ENCODE measurements at places on chromosomes 16 and 17.

GRCh38 chr17:77370586-77370985, 229.8 kb downstream of the SEC14L1 start:
- no peak for DNase-seq

- DNase-seq = no peak
Measured at GRCh38 chr16:79480056-79480455, 120.5 kb downstream of the MAF start.

GRCh38 chr16:79909571-79909970, 309.0 kb upstream of the MAF start:
- no peak for DNase-seq

- no peak for DNase-seq
Measured at GRCh38 chr17:54781389-54781788, 119.3 kb upstream of the TOM1L1 start.

DNA sequence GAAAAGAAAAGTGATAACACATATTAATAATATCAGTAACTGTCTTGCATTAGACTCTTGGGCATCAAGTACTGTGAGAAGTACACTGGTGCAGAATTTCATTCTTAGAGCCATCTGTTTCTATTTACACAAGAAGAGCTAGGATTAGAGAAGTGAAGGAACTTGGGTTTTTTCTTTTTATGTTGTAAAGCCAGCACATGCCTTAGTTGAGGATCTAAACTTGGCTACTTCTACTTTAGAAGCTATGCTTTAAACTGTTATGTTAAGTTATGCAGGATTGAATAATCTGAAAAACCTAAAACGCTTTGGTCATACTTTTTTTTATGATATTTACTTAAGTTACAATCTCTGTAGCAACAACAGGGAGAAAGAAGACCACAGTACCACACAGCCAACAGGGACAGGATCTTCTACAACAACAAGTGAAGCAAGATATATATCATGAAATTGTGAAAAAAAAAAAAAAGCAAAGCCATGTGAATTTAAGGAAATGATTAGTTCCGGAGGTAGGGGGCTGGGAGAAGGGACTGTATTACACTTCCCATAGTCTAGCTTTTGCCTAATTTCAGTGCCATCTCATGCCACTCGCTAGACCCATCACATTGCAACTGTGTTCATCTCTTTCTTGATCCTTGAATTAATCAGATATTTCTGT, 305.1 kb upstream of the GOT2 start:
- DNase-seq = peak; percentile 15

DNA sequence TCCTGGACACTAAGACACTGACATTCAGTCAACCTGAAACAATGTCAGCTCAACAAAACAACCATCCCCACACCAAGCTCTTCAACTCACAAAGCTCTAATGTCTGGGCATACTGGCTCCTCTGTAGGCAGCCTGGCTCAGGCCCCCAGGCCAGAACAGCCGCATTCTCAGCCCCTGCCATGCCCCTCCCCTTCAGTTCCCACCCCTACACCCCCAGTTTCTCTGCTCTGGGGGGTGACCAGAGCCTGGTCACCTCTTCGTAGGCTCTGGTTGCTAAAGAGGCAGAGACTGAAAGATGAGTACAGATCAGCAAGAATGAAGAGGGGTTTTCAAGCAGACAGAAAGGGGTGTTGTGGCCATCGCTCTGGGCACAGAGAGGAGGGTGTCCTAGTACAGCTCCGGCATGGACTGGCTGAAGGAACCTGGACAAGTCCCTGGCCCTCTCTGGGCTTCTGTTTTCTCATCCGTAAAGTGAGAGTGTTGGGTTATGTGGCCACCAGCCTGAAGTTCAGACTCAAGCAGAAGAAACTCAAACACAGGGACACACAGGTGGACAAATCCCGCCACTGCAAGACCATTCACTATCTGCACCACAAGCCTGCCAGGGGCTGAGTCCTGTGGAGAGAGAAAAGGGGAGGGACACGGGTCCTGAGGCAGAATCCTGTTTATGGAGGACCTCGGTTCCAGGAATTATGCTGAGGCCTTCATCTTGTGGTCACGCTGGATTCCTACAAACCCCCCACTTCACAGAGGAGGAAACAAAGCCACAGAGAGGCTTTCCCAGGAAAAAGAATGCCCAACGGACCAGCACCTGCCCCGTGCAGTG, 987 bp upstream of the SLC4A1 start:
- DNase-seq = no peak

Data from NCI-H524 (cell line).